Activated naive CD8-positive, alpha-beta T cell treated with anti-CD3 and anti-CD28 coated beads for 36 hours (primary cell): ENCODE measurements at places on chromosomes 7 and 10. TPM values are rescaled to one million over a fixed set of nuclear protein-coding genes. Genes with fewer than 3 reads are reported as not detected.

Gene STOX1
- total RNA-seq = 0.64 TPM

Gene NUTM2B
- total RNA-seq = 0.94 TPM

Gene HOXA3
- not detected for total RNA-seq

Gene SLC26A5
- not detected for total RNA-seq

Gene OR2A42
- total RNA-seq = not detected

Gene TDRD1
- total RNA-seq = 0.24 TPM

Gene NANOS1
- total RNA-seq = 0.16 TPM

Gene GRB10
- 2.4 TPM for total RNA-seq

Gene SPDYE8
- total RNA-seq = not detected

Gene HDAC9
- 0.14 TPM for total RNA-seq
